NCI-H1694 (cell line): ENCODE measurements at places on chromosomes 1 and 21.
A peak's percentile ranks its signal among the peaks of the same experiment; 100 is the strongest.

GRCh38 chr1:239952348-239953308 lies 139.1 kb upstream of the FMN2 start:
- DNase-seq: no peak

DNA sequence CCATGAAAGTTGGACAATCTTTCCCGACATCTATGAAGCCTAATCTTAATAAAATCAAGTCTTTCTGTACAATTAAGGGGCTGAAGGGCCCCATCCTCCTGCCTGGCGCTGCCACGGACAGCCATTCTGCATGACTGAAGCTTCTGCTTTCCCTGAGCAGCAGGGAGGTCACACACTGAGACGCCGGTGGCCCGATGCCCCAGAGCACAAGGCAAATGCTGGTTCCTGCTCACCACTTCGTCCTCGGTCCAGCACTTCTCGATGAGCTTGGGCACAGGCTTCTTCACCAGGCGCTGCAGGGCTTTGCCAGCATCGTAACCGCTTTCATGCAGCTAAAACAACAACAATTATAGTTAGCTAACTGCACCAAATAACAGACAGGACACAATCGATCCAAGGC lies 147.8 kb downstream of the SLC45A1 start:
- DNase-seq: no peak

GRCh38 chr1:203584035-203584434 lies 42.6 kb upstream of the ATP2B4 start:
- no peak for DNase-seq

- DNase-seq: no peak
Measured at GRCh38 chr1:53455364-53455991, 3.7 kb upstream of the DMRTB1 start.

GRCh38 chr1:207988326-207989165 lies 77.6 kb upstream of the CD34 start:
- no peak for DNase-seq

GRCh38 chr1:236734141-236734765 lies 48.0 kb downstream of the ACTN2 start:
- no peak for DNase-seq

- DNase-seq: no peak
Measured at GRCh38 chr1:221664253-221664652, 77.6 kb downstream of the DUSP10 start.

GRCh38 chr1:239899747-239900146 lies 191.9 kb upstream of the FMN2 start:
- DNase-seq: no peak

DNA sequence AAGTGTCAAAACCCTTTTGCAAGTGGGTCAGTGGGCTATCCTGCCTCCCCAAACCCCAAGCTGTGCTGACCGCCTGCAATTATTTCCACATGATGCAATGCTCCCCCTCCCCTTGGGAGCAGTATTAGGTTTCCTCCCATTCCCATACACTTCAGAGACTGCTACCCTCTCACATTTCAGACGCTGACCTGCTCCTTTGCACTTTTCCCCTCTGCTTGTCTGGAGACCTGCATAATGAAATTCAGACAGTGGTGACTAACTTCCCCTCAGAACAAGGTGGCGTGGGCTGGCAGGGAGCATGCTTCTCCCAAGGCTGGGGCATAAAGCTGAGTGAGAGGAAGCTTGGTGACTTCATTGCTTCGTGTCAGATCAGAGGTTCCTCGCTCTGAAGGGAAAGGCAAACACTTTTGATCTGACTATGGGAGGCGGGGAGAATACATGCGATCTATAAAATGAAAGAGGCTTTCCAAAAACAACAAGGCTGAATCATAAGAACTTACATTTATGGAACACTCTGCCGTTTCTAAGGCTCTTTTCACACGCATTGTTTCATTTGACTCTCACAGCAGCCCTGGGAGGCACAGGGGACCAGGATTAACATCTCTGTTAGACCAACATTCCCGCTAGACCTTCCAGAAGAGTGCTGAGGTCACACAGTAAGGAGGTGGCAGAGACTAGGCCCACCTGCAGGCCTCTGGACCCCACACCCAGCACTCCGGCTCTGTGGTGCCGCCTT lies 27.5 kb upstream of the ROR1 start:
- DNase-seq: no peak

DNA sequence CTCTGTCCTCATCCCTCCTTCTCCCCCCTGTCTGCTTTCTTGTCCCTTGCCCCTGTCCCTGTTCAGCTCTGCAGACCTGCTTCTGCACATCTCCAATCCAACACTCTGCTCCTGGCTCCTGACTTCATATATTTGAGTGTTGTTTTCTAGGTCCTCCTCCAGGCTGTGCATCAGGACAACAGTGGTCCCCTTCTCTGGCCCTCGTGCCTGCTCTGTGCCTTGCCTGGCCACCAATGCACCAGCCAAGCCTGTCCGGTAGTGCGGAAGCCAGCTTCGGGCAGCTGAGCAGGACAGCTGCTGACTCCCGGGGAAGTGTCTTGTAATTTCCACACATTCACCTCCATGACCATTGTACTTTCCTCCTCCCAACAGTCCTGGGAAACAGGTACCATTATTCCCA lies 203.4 kb upstream of the RAB4A start:
- no peak for DNase-seq

DNA sequence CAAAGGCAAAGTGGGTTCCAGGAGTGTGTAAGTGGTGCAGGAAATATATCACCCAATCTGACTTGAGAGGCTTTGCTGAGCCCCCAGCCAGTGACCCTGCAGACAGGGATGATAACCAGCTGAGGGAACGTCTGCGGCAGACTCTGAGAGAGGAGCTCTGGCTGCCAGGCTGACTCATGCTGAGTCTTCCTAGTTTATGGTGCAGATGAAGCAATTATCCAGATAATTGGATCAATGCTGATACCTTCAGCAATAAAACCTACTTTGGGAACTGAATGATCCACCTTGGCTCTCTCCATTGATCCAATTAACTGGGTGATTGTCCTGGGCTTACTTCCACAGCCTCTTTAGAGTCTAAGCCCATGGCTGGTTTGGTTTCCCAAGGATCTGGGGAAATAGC lies 7.3 kb downstream of the C8B start:
- DNase-seq: no peak

DNA sequence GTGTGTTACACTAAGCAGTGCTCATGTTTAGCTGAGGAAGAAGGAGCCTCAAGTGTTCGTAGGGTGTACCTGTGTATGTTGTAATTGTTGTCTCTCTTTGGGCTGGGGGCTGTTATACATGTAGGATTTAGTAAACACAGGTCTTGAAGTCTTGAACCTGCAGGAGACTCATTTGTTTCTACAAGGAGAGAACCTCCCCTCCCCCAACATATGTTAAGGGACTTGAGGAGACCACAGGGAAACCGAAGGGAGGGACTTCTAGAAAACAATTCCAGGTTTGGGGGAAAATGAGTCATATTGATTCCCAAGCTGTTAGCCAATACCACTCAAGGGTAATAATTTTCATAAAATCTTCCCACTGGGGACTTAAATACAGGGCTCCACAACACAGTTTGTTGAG lies 25.0 kb upstream of the AGBL4 start:
- DNase-seq: no peak

GRCh38 chr21:45592626-45593134 lies 50.4 kb upstream of the SLC19A1 start:
- no peak for DNase-seq

GRCh38 chr1:15329104-15329820 lies 80.4 kb upstream of the EFHD2 start:
- DNase-seq: no peak

DNA sequence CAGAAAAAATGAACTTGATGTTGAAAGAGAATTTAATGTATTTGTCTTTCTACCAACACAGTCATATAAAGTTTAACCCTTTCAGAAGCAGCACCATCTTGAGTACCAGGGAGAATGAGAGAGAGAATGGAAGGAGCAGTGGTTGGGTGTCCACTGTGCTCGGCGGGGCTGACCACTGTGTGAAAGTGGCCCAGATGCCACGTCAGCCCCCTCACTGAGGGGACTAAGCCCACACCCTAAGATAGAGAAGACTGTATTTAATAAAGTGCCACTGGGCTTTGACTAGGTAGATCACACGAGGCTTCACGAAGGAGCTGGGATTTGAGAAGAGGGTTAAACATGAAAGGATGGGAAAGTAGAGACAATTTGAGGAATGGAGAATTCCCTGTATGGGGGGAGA lies 31.2 kb downstream of the BATF3 start:
- no peak for DNase-seq

DNA sequence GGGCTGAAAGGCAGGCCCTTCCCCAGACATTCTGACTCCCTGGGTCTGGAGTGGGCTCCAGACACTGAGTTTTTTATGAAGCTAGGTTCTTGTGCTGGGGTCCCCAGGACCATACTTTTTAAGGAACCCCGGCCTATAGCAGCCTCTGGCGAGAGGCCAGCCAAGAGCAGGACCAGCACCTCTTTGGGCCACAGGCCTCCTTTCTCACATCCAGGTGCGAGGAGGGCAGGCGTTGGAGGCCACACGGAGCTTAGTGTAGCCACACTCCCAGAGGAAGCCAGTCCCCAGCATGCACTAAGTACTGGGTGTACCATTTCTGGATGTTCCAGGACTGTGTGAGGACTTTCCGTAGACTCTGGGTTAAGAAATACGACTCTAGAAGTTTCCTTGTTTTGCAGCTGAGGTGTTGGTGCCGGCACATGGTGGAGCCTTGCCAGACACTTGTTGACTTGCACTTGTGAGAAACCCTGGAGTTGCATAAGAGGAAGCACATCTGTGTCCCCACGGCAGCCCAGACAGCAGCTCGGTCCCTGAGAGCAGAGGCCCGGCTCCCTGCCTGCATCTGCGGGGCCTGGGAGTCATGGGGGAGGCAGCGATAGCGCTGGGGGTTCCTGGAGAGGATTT lies 122.2 kb upstream of the VAMP3 start:
- DNase-seq: no peak

DNA sequence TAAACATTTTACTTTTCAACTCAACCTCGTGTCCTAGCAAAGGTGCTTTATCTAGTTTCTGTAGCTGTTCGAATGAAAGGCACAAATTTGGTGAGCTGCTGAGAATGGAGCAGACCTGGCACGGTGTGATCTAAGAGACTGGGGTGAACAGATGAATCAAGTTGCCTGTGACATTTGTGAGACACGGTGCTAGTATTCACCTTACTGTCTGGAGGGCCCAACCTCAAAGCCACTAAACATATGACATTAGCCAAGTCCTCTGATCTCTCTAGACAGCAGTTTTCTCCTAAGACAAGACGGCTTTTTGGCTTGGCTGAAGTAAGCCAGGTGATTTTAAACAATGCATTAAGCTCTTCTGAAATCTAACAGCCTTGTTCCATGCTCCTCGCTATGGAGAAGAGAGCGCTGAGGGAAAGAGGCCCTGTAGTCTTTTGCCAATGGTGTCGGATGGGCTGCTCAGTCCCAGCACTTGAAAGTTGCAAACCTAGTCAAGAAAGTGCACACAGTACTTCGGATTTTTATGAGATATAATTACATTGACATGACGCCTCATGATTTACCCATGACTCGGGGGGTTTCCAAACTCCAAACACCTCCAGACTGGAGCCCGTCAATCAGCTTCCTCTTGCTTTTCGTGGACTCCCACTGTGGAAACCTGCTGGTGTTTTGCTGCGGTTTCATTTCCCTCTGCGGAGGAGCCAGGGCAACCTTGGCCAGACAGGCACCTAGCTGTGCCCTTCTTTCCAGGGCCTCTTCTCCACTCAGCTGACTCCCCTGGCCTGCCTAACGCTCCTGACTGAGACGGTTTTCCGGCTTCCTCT lies 794 bp upstream of the TOR3A start:
- no peak for DNase-seq

DNA sequence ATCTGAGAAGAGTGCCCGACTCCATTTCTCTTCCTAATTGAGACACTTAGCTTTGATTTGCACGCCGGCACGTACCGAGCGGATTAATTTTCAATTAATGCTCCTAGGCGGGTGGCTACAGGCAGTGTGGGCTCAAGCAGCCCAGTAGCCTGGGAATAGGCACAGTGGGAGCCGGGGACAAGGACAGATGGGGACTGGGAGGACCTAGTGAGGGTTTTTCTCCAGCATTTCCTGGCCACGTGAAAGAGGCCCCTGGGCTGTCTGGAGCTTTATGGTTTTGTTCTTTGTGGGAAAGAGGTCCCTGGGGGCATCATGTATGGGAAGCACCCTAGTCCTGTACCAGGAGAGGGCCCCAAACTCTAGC lies 78.6 kb upstream of the CSF3R start:
- DNase-seq: no peak

GRCh38 chr1:42081475-42081874 lies 71.7 kb upstream of the GUCA2B start:
- no peak for DNase-seq

DNA sequence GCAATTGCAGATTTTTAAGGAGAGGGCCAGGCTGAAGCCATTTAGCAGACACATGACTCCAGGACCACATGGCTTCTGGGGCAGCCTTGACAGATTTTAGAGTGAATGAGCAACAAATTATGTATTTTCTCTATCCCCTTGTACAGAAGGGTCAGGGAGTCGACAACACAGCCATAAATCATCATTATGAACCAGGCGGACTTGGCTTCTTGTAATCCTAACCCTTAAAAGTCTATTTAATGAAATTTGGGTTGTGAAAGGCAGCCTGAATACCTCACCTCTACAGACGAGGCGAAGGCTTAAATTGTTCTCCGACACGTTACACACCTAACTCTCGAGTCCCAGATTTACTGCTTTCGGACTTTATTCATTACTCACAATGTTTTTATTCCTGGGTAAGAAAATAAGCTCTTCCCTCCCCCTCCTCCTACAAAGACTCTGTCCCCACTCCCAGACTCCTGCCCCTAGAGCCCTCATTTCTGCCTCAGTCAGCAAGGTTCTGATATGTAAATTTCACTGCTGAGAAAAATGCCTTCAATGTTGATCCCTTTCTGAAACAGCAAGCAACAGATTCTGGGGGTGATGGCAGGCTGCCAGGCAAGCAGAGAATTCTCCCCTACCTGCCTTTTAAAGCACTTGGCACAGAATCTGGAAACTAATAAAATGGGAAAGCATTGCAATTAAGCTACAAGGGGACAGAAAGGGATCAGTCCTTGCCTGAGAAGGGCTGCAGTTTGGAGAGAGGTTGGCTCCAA lies 51.6 kb downstream of the PLPP3 start:
- peak; percentile 57 for DNase-seq

DNA sequence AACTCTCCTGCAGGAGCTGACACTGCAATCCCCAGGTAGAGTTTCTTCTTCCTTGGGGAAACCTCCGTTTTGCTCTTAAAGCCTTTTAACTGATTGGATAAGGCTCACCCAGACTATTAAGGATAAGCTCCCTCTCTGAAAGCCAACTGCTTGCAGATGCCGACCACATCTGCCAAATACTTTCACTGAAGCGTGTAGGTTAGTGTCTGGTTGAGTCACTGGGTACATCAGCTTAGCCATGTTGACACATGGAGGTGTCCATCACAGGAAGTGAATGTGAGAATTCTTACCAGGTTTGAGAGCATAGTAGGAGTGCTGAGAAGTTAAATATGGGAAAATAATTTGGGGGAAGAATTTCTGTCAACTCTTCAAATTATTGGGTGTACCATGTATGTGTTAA lies 202.0 kb downstream of the AJAP1 start:
- DNase-seq: no peak

GRCh38 chr1:66576645-66577044 lies 42.7 kb downstream of the SGIP1 start:
- DNase-seq: no peak

DNA sequence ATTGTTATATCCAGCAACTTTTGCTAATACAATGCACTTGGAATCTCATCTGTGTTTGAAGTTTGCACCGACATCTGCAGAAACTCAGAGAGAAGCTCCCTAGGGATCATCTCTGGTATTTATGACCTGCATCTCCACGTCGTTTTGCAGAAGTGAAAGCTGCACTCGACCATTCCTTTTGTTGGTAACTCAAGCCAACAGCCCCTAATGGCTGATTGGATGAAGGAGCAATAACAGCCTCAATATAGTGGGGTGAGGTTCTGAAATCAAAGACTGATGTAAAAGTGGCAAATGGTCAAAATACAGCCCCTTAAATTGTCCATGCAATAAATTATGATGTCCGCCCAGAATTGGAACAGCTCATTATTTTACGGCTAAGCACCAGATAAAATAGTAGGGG lies 344.2 kb upstream of the KAZN start:
- no peak for DNase-seq
